ENCODE measurements at places on chromosomes 3 and 15. TPM values are rescaled to one million over a fixed set of nuclear protein-coding genes. Genes with fewer than 3 reads are reported as not detected.

DNA sequence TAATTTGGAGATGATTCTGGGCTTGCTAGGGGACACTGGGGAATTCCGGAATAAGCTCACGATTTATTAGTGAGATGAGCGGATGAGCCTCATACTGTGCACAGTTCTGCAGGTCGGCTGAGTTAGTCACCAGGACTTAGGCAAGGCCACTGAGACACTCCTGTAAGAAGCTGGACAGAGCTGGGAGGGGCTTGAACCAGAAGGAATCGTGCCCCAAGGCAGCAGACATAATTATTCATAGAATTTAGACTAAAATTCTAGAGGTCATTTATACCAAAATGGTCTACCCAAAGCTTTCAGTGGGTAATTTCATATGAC lies 121.4 kb downstream of the VGLL4 start:
- DNase-seq, result no peak

- no peak for DNase-seq
These were observed 158.0 kb downstream of the FBLN2 start for GRCh38 chr3:13706886-13707285.

- no peak for DNase-seq
These were observed 16.8 kb downstream of the ARMC8 start for GRCh38 chr3:138203938-138204337.

- DNase-seq, result no peak
These were observed 158.6 kb downstream of the THSD4 start for GRCh38 chr15:71273731-71274447.

- no peak for DNase-seq
These were observed 443.8 kb upstream of the TGFBR2 start for GRCh38 chr3:30162579-30162978.

- no peak for DNase-seq
These were observed 58.3 kb downstream of the SMAD6 start for GRCh38 chr15:66760097-66760967.

DNA sequence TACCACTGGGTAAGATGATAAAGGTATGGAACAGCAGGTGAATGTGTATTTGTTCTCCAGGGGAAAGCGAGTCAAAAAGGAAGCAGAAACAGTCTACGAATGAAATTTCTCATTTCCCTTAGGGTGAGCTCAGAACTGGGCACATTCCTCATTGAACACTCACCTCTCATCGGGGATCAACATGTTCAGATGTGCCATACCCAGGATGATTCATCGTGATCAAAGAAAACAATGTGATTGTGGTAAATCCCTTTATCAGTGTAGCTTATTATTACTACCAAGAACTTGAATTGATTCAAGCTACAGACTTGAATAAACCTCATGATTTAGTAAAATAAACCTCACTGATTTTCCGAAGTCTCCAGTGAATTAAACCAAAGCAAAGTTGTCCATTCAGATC lies 72.1 kb downstream of the GJD2 start:
- DNase-seq, result no peak

GRCh38 chr3:176615826-176616225 lies 581.5 kb downstream of the TBL1XR1 start:
- DNase-seq, result no peak

DNA sequence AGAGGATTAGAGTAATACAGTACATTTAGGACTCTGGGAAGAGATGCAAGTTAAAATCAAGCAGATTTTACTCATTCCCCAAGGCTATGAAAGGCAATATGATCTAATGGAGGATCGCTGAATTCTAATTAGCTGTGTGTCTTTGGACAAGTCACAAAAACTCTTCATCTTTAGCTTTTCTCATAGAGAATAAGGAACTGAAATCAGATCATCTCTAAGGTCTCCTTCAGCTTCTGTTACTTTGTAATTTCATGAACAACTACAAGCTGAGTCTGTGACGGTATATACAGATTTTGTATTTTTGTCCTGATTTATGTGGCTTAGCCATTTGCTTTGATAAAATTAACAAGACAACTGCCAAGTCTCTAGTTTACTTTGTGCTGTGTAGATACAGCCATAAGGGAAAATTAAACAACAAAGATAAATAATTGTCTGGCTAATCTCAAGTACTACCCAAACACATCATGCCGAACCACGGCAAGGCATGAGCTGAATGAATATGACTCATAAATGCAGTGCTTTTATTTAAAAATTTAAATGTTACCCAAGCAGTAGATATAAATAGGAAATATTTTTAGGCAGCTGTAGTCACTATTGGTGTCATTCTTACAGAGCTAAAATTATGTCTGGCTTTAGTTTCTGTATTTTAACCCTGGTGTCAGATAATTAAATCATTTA lies 81.5 kb downstream of the GAP43 start:
- DNase-seq, result no peak

The ECE2 gene
- not detected for total RNA-seq

The NOX5 gene
- total RNA-seq, result not detected

The POC1A gene
- 8.1 TPM for total RNA-seq
